ENCODE measurements at places on chromosomes 1 and 21.

DNA sequence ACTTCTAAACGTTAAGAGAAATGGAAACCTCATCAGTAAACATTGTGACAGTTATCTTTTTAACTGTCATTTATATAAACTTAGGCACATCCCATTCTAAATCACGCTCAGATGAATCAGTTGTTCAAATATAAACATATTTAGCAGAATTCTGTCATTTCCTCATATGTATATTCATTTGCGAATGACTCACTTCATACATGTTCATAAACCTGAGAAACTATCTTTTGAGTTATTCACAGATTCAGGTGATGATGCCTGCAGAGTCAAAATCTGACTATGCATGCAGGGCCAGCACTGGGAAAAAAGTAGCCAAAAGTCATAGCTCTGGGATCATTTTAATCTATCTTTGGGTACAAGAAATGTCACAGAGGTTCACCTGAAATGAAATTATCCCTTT is 153.8 kb upstream of the PKN2 start:
- DNase-seq = no peak

GRCh38 chr1:220882061-220882891 is 3.0 kb downstream of the HLX start:
- DNase-seq = no peak

DNA sequence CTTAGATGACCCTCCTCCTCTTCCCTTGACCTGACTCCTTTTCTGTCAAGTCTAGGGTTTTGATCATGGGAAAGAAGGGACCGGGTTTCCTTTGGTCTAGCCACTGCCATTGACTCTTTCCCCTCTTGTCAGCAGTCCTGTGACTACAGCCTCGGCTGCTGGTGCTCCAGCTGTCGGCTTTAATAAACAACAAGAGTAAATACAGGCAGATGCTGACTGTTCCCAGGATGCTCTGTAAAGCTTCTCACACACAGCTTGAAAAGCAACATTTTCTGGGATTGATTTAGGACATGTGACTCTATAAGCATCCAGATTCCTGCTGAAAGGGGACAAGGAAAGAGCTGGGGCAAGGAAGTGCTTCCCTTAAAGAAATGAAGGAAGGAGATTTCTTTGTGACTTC is 53.5 kb upstream of the CTTNBP2NL start:
- no peak for DNase-seq

DNA sequence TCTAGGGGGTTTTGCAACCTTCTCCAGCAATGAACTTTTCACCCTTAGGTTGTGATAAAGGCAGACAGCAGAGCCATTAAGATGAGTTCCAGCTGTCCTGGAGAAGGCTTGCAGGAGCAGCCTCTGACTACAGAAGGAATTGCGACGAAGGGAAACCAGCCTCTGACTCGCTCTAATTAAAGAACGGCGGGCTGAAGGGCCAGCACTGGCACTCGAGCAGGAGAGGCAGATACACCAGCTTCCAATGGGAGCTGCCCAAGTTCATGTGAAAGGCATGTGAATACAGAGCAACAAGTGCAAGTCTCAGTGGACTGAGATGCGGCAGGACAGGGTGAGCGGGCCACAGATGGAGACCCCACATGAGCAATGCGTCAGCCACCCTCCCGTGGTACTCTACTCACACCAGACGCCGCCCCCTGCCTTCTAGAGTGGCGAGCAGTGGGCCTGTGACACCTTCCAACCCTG is 15.7 kb downstream of the RCC2 start:
- no peak for DNase-seq

DNA sequence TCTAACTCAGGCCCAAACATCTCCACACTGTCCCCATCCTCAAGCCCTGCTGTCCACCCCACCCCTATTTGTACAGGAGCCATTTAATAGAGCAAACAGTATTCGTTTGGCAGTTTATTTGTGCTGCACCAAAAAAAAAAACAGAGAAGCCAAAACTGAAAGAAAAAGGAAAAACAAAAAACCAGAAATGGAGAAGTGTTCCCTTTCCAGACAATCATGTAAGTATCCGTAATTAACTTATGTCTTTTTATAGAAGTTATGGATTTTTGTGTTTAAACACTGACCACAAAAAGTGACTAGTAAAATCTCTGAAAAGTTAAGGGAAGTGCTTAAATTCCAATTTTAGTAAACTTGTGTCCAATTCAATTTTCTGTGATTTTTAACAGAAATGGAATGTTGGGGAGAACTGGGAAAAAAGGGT is 40.4 kb upstream of the ZBTB18 start:
- no peak for DNase-seq

GRCh38 chr1:99461499-99461898 is 184.4 kb upstream of the PALMD start:
- DNase-seq = no peak

GRCh38 chr1:227892489-227893299 is 55.0 kb downstream of the WNT9A start:
- no peak for DNase-seq

DNA sequence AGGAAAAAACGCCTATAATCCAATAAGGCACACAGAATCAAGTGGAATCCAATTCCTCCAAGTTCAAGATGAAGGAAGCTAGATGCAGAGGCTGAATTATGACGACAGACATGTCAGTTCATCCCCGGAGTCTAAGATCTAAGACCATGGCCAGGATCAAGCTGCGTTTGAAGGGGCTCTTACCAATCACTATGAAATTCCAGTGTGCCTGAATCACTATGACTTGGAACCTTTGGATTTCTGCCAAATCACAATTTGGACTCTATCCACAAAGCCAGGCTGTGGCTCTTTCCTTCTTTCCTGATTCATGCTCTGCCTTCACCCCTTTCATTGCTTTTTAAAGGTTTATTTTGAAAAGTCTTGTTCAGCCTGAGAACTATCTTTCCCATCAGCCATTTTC is 17.1 kb downstream of the OLIG2 start:
- no peak for DNase-seq

DNA sequence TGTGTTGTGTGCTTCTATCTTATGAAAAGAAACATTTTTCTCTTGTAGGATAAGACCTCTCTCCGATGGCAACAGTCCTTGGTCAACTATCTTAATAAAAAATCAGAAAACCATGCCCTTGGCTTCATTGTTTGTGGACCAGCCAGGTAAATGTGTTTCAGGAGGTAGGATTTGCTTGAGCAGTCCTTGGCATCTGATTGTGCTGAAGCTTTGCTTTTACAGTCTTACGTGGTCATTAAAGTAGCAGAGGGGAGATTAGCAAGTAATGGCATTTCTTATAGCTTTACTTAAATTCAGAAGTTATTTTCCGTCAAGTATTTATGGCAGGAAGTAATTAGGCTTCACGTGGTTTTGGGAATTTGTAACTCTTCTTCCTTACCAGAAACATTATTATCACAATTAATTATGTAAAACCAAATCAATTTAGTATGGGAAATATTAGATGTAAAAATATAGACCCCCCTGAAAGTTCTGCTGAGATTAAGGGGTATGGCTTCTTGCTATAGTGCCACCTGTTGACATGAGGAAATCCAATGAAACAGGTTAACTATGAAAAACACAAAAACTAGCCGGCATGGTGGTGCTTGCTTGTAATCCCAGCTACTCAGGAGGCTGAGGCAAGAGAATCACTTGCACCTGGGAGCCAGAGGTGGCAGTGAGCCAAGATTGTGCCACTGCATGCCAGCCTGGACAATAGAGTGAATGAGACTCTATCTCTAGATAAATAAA is 49.0 kb downstream of the MAP3K21 start:
- DNase-seq = no peak

DNA sequence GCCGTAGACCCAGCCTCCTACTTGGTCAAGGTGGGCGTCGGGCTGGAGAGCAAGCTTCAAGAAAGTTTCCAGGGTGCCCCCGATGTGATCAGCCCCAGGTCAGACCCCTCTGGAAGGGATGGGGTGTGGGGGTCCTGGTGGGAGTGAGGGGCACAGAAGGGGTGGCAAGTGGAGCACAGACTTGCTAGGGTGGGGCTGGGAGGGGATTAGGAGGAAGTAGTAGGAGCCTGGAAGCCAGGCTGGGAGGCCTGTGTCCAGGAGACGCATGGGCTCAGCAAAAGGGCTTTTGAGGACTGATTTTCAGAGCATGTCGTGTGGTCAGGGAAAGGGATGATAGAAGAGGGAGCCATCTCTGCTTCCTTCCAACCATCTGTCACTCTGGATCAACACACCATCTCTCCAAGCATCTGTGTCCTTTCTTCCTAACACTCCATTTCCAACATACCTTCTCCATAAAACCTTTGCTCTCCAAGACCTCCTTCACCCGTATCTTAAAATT is 8.5 kb downstream of the TRIM46 start:
- DNase-seq = no peak

GRCh38 chr1:24191860-24192259 is 4.8 kb upstream of the IFNLR1 start:
- DNase-seq = peak; percentile 20

- peak; percentile 22 for DNase-seq
Observed at GRCh38 chr1:185681034-185681633, 53.1 kb upstream of the HMCN1 start.

- no peak for DNase-seq
Observed at GRCh38 chr1:220966881-220967611, 87.8 kb downstream of the HLX start.

- DNase-seq = no peak
Observed at GRCh38 chr1:86503406-86504136, 34.8 kb downstream of the CLCA1 start.

DNA sequence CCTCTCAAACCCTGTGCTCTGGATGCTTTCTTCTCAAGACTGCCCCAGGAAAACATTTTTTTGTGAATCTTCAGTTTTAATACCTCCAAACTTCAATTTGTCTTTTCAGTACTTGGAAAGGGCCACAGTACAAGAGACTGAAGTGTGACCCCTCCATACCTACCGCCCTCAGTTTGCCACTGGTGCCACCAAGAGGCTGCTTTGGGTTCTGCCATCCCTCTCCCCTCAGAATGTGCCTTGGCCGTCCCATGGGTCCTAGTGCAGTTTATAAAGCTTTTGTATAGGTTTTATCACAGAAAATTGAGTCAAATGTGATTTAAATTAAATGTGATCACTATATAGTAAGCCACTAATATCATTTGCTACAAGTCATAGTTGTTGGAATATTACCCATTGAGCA is 60.8 kb upstream of the PGD start:
- no peak for DNase-seq

DNA sequence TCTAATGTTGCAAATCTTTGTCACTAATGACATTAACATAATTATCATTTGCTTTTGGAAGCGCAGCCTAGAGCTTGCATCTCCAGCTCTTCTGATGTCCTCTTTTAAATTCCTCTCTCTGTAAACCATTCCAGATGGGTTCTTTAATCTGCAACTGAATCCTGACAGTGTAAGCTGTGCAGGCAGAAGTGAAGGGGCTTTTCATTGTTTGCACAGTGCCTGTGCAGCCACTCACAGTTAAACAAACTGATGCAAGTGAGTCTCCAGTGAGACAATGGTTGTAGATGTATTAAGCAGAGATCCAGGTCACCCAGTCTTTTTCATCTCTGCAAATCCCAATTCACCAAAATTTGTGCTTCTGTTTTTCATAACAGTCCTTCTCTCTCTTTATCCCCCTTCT is 22.5 kb upstream of the FCRL5 start:
- DNase-seq = no peak

DNA sequence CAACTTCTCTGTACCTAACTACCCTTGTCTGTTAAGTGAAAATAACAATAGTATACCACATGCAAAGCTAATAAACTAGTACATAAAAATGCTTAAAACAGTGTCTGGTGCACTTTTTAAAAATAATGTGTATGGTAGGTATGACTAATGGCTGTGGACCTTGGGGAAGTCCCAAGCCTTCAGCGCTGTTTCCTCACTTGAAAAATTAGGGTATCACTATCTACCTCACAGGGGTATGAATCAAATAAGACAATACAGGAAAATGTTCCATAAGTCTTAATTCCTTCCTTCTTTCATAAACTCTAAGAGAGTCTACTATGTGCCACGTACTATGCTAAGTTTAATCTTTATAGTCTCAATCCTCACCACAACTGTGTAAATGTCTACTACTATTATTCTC is 32.0 kb downstream of the EGLN1 start:
- no peak for DNase-seq

DNA sequence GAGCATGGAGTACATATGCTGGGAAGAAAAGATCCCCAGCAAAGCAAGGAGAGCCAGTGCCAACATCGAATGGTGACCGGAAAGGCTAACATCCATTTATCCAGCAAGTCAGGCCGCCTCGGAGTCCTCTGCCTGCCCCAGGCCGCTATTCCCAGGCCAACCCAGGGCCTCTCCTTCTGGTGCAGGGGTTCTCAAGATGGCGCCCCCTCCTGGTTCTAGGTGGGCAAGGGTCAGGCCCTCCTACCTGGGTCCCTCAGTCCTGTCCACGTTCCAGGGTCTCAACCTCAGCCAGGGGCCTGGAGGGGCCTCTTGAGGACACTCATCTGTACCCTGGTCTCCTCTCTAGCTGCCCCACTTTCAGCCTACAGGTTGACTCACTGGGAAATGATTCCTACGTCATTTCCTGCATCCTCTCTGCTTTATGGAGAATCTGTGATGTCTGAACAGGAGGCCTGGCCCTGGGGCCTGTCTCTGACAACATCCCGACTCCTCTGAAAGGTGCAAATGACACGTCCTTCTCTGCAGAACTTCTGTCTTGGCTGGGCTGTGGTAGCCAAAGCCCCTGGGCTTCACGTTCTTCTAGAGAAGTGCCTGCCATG is 145.3 kb downstream of the PSMG1 start:
- DNase-seq = no peak

DNA sequence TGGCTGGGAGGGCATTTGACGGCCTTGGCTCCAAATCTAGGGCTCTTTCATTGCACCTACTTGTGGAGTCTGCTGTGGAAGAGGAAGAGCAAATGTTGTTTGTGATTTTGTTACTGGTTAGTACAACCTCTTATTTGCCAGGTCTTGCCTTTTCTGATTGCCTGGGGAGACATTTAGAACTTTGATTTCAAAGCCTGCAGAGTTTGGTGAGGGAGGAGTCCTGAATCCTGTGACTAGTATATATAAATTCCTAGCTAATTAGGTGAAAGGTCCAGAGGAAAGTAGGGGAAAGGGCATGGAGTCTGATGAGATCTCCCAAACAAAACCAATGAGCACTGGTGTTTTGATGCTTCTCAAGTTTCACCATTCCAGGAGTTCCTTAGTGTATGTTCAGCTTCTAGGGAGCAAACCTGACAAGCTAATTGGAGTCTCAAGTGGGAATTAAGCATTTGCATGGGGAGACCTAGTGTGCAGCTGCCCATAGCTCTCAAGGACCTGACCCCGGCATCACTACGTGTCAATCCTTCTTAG is 5.1 kb upstream of the HMGCS2 start:
- no peak for DNase-seq

- DNase-seq = no peak
Observed at GRCh38 chr1:111989531-111990025, at the start of gene KCND3. Gene KCND3, minus strand, starts transcription at chr1:111989668.

DNA sequence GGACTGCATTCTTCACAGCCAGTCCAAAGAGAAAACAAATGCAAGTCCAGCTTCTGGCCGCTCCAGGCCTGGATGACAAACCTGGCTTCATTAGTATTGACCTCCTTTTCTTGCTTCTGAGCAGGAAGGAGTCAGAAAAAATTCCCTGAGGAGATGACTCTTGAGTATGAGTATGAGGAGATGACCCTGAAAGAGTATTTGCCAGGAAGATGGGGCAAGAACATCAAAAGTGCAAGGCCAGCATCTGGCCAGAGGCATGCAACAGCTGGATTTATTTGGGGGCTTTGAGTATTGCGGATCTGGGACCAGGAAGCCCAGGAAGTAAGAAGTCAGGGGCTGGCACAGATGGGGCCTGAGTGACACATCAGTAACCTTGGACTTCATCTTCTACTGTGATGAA is 113.9 kb downstream of the GLIS1 start:
- no peak for DNase-seq

- no peak for DNase-seq
Observed at GRCh38 chr21:35170244-35170643, 121.1 kb upstream of the RUNX1 start.

- no peak for DNase-seq
Observed at GRCh38 chr1:53071915-53072314, 9.9 kb downstream of the PODN start.

Measured in activated CD4-positive, alpha-beta T cell treated with anti-CD3 and anti-CD28 coated beads for 4 hours (primary cell).